ENCODE measurements at places on chromosomes 12 and 14.

DNA sequence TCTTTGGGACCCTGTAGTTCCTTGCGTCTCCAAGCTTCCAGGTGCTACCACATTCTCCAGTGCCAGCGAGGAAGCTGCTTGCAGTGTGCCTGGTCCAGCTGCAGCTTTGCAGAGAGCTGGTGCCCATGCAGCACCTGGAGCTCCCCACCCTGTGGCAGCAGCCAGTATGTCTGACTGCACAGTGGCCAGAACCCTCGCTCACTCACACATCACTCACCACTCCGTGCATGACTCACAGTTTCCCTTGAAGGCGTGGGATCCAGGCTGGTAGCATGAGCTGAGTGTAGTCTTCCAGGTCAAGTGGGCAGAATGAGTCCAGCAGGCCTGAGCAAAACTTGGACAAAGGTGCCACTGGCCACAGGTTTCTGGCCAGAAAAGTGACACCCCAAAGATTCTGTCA, 33.6 kb downstream of the SDR9C7 start:
- no peak for DNase-seq

DNA sequence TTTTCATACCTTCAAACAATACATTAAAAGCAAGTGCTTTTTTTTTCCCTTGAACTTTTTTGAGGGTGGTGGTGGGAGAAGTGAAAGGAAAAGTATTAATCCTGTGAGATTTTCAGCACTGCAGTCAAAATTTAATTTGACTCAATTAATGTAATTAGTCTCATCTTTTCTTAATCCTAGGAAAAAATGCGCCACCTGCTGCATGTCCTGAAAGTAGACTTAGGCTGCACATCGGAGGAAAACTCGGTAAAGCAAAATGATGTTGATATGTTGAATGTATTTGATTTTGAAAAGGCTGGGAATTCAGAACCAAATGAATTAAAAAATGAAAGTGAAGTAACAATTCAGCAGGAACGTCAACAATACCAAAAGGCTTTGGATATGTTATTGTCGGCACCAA, 52.2 kb downstream of the SPATA7 start:
- no peak for DNase-seq

- no peak for DNase-seq
Observed at GRCh38 chr14:59463787-59464485, 1.2 kb downstream of the GPR135 start.

DNA sequence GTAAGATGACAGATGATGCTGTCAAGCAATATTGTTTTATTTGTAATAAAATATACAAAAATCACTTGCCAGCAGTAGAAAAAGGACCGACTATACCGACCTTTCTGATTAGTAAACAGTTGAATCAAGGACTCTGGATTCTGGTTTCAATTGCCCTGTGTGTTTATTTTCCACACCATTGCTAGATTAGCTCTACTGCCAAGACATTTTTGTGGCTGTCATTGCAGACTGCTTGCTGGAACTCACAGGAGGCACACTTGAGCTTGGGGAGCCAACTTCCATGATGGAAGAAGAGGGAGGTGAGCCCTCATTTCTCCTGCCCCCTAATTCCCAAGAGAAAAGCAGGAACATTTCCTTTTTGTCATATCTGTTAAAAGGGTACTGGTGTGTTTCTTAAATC, 51.3 kb downstream of the MAPKAPK5 start:
- DNase-seq = no peak

GRCh38 chr12:117139025-117139717, 40.0 kb upstream of the TESC start:
- no peak for DNase-seq

GRCh38 chr14:39614297-39614923, 182.2 kb upstream of the FBXO33 start:
- no peak for DNase-seq

DNA sequence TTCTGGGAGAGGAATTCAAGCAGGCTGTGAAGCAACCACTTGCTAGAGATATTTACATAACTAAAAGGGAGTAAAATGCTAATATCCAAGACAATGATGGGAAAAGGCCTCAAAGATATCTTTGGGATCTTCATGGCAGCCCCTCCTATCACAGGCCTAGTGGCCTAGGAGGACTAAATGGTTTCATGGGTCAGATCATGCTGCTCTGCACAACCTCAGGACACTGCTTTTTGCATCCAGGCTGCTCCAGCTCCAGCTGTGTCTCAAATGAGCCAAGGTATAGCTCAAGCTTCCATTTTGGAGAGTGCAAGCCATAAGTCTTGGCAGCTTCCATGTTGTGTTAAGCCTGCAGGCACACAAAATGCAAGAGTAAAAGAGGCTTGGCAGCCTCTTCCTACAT, 195.6 kb upstream of the SSTR1 start:
- DNase-seq = no peak

- DNase-seq = no peak
Observed at GRCh38 chr14:93821051-93821450, 32.8 kb upstream of the PRIMA1 start.

DNA sequence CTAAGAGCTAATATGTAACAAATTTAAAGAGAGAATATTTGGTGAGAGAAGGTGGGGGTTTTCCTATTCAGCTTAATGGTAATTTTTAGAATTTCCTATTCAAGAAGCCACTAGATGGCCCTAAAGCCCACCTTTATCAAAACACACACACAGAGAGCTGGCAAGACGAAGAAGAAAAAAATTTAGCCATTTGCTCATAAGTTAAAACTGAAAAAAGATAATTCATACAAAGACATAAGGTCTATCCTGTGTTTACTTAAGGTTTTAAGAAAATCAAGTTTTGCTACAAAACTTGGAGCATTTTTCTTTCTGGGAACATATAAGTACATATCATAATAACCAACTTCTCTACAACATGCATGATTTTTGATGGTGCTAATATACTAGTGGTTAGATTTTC, 46.8 kb upstream of the PCED1B start:
- no peak for DNase-seq

DNA sequence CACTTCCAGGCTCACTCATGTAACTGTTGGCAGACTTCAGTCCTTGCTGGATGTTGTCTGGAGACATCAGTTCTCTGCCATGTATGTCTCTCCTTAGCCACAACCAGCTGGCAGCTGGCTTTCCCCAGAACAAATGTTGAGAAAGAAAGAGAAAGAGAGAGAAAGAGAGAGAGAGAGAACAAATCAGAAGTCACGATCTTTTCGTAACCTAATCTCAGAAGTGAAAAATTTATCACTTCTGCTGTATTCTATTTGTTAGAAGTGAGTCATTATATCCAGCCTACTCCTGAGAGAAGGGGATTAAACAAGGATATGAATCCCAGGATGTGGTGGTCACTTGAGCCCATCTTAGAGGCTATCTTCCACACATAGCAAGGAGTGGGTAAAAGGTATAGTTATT, 101.2 kb downstream of the BTG1 start:
- no peak for DNase-seq

GRCh38 chr12:754851-755562, 2.6 kb downstream of the WNK1 start:
- peak; percentile 71 for DNase-seq

DNA sequence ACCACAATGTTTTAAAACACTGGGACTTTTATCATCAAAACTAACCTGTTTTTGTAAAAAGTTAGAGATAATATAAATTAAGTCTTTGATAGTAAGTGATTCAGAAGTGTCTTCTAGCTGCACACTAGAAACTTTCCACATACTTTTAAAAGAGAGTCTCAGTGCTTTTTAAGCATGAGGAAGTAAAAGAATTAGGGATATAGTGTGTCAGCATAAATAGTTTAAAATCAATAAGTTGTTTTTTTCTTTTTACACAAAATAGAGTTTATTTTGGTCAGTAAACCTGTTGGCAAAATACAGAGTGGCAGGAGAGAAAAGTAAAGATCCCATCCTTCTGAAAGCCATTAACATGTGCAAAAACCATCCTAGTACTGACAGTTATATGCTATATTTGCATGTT, 1.7 kb downstream of the DNM1L start:
- no peak for DNase-seq

DNA sequence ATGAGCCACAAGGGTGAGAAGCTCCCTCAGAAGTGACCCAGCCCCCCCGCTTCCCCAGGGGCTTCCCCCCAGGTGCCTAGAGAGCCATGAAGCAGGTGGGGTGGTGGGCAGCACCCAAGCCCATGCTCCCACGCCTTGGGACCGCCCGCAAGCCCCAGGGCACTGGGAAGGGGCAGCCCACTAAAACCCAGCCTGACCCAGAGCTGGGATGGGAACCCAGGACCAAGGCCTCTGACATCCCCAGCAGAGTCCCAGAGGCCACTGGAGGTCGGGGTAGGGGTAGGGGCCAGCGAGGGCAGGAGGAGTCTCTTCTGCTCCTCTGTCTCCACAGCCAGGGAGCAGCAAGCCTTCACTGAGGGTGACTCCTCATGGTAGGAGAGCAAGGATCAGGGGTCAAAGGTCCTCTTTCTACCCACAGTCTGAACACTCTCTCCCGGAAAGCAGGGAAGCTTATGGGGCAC, 86.5 kb upstream of the ZFP36L1 start:
- DNase-seq = no peak

DNA sequence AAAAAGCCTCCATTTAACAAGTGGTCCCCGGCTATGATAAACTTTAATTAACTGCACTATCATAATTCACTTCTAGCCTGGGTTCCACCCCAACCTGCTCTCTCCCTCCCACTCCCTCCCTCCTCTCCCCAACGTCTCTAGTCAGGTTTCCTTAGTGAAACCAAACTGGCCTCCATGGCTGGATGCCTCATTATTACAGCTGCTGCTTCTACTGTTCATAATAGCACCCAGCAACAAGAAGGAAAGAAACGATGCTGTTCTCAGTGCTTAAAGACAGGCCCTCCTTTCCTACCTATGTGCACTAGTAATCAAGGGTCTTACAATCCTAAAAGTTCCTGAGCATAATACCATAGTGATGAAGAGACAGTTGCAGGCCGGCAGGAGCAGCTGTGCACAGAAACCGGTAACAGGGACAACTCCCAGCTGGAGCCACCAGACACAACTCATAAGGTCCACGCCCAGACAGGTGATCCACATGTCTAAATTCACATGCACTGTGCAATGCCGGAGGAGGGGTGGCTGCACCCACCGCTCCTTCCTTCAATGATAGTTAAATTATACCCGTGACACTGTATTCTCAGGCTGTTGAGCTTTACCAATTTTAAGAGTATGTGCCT, 6.2 kb downstream of the IRF2BPL start:
- DNase-seq = no peak

DNA sequence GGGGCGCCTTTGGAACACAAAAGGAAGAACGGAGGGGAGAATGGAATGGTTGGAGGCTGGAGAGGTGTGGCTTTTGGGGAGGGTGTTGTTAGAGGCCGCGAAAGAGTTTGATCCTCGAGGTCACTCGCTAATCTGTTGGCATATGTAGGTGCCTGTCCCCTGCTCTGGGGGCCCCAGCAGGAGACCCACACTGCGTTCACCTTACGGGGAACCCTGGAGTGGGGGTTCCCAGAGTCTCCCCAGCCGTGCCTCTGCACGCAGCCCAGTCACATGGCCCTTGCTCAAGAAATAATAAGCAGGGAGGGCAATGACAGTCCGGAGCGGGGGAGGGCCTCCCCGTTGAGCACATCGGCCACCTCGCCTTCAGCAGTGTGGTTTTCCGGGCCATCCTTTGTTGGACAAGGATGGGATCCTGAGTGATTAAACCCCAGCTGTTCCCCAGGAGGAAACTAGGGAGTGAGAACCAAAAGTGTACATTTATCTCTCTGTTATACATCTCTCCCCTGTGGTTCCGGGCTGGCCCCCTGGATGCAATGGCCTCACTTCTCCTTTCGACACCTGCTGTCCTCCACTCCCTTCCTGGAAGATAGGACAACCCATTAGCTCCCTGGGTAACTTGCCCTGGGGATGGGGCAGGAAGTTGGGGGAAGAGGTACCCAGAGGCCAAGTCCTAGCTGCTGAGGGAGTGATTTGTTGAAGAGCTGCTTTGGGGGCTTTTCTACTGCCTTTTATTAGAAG, 1.3 kb downstream of the PLEKHG3 start:
- DNase-seq = no peak

DNA sequence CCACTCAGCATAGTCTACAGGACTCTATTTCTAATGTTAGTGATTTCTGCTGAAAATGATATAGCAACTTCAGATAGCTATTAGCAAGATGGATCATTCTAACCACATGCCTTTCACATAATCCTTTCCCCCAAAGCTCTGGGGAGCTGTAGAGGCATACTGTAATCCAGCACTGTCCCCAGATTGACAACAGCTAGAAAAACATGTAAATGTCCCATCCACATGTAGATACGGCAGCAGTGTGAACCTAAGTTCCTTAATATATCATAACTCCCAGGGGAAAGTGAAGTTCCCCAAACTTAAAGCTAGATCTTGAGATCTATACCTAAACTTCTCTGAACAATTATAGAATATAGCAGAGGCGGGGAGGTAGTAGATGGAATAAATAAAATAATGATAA, 14.0 kb downstream of the ZNF664 start:
- DNase-seq = no peak

GRCh38 chr14:63877550-63877939, 24.7 kb downstream of the SYNE2 start:
- no peak for DNase-seq

- no peak for DNase-seq
Observed at GRCh38 chr14:101709962-101710931, 51.3 kb upstream of the PPP2R5C start.

DNA sequence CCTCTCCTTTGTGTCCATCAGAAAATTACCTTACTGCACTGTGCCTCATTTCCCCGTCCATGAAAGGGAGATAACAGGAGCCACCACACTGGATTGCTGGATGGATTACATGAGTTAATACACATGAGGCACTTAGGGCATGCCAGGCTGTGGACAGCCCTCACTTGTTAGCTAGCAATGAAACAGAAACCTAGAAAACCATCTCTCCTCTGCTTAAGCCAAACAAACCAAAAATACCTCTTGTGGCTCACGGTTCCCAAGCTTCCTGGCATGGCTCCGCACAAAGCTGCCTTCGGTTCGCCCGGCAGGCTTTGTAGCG, 660 bp upstream of the HCFC2 start:
- no peak for DNase-seq

GRCh38 chr12:19390051-19390598, 49.2 kb upstream of the AEBP2 start:
- DNase-seq = no peak

GRCh38 chr12:31828071-31828470, 99.2 kb upstream of the AMN1 start:
- DNase-seq = no peak

DNA sequence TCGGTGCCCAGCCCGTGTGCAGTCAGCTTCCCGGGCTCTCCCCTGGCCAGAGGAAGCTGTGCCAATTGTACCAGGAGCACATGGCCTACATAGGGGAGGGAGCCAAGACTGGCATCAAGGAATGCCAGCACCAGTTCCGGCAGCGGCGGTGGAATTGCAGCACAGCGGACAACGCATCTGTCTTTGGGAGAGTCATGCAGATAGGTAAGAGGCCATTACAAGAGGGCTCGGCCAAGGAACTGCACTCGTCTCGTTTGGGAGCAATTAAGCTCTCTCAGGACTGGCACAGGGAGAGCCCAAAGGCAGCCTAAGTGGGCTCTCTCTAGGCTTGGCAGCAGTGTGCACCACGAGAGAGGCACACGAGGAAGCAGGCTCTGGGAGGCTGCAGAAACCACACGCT, 3.7 kb downstream of the WNT5B start:
- DNase-seq = no peak

Measured in SIG-M5 (cell line).